ENCODE measurements at places on chromosomes 13 and 19. TPM values are rescaled to one million over a fixed set of nuclear protein-coding genes. Genes with fewer than 3 reads are reported as not detected.

DNA sequence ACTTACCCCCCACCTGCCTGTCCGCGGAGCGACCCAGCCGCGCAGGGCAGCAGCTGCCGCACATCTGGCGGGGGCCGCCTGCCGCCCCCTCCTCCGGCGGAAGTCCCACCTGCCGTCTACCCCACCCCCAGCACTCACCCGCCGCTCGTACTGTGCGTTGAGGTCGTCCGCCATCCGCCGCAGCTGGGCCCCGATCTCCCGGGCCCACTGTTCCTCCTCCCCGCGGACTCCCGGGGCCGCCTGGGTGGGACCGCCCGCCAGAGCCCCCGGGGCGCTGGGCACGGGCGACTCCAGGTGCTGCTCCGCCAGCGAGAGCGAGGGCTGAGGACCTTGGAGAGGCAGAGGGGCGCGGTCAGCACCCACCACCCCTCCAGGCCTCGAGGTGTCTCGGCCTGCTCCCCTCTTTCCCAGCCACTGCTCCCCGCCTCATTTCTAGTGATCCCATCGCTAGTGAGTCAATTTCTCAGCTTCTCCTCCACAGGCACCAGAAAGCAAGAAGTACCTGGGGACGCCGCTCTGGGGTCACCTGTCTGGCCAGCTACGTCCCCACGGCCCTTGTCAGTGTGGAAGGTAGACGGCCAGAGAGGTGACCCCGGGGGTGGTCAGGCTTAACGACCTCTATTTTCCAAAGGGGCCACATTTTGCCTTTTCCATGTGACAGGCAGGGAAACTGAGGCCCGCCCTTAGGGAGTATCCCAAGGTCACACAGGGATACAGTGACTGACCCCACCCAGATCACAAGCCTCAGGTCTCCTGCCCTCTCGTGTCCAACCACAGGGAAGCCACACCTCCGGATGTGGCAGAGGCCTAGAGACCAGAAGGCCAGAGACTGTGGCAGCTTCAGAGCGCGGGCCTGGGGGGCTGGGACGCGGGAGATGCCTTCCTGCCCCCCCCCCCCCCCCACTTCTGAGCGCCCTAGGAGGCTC is 4.3 kb downstream of the BBC3 start:
- peak overlapping the region; percentile 85 for H3K27ac ChIP-seq
- peaks cover 49% of the 10 kb centered on the region for H3K4me1 ChIP-seq
- DNase-seq: peak; percentile 35

- H3K27ac ChIP-seq: no peak overlapping the region
- H3K36me3 ChIP-seq: no peaks in the 10 kb centered on the region
- no peak for DNase-seq
Measured at GRCh38 chr13:110506396-110506795, 55.1 kb downstream of the RAB20 start.

GRCh38 chr13:99819967-99820366 is 151.6 kb downstream of the ZIC5 start:
- no peak overlapping the region for H3K27ac ChIP-seq
- H3K36me3 ChIP-seq: no peaks in the 10 kb centered on the region
- no peaks in the 10 kb centered on the region for H3K27me3 ChIP-seq
- H3K4me3 ChIP-seq: no peak overlapping the region
- H3K4me1 ChIP-seq: peaks cover 11% of the 10 kb centered on the region

DNA sequence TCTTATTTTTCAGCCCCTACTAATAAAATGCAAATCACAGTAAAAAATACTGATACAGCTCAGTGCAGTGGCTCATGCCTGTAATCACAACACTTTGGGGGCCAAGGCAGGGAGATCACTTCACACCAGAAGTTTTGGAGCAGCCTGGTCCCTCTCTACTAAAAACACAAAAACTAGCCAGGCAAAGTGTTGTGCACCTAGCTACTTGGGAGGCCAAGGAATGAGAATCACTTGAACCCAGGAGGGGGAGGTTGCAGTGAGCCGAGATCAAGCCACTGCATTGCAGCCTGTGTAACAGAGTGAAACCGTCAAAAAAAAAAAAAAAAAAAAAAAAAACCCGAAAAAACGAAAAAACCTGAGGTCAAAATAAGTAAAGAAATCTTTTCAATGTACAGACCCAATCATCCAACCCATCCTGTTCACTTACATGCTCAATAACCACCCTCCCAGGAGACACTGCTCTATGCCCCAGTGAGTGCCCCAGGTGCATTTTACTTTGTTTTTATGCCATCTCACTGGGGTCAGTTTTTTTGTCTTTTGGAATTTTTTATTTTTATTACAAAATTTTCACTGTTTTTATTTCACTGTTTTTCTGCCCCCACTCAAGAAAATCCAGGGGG is 107.0 kb downstream of the ZNF486 start:
- no peaks in the 10 kb centered on the region for H3K4me1 ChIP-seq
- H3K27me3 ChIP-seq: no peaks in the 10 kb centered on the region
- no peak overlapping the region for H3K4me3 ChIP-seq
- no peak for DNase-seq
- H3K36me3 ChIP-seq: no peaks in the 10 kb centered on the region
- no peak overlapping the region for H3K27ac ChIP-seq

GRCh38 chr19:38182536-38183210 is 41.3 kb downstream of the DPF1 start:
- H3K27me3 ChIP-seq: no peaks in the 10 kb centered on the region
- DNase-seq: no peak
- H3K4me1 ChIP-seq: no peaks in the 10 kb centered on the region
- no peak overlapping the region for H3K4me3 ChIP-seq
- peaks cover 5% of the 10 kb centered on the region for H3K36me3 ChIP-seq

- H3K4me3 ChIP-seq: no peak overlapping the region
- H3K4me1 ChIP-seq: no peaks in the 10 kb centered on the region
- no peaks in the 10 kb centered on the region for H3K27me3 ChIP-seq
- H3K36me3 ChIP-seq: no peaks in the 10 kb centered on the region
- no peak for DNase-seq
- H3K27ac ChIP-seq: no peak overlapping the region
Measured at GRCh38 chr13:95921485-95921884, 131.7 kb downstream of the UGGT2 start.

Gene FCAR
- total RNA-seq: not detected

DNA sequence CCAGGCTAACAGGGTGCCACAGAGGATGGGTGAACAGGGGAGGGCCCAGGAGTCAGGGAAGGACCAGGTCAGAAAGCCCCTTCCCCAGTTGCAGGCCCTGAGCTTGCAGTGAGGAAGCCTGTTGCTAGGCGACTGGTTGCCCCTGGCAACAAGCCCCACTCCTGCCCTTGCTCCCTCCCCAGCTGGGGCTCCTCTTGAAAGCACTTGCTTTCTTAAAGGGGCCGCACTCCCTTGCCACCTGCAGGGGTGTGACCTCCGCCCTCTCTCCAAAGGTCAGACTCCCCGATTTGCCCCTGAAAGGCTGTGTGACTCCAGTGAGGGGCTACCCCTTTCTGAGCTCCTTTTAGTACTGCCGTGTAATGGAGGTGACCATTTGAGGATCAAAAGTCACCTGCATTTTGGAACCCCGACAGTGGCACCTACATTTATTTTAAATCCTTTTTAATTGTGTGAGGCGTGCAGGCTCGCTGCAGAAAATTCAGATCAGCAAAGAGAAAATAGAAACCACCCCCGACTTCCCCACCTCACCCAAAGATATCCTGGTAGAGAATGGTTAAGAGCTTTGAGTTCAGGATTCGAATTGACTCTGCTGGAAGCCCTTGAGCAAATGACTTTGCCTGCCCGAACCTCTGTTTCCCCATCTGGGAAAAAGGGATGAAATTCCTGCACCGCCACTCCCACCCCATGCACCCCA is 4.8 kb downstream of the FCHO1 start:
- peaks cover 37% of the 10 kb centered on the region for H3K36me3 ChIP-seq
- H3K27me3 ChIP-seq: no peaks in the 10 kb centered on the region
- peaks cover 45% of the 10 kb centered on the region for H3K4me1 ChIP-seq
- no peak overlapping the region for H3K4me3 ChIP-seq
- peak overlapping the region; percentile 14 for H3K27ac ChIP-seq

Gene ZNF564
- total RNA-seq: 16.1 TPM

GRCh38 chr13:32334671-32335070 is 19.4 kb downstream of the BRCA2 start:
- no peak overlapping the region for H3K4me3 ChIP-seq
- no peak for DNase-seq
- H3K27ac ChIP-seq: no peak overlapping the region
- no peaks in the 10 kb centered on the region for H3K4me1 ChIP-seq
- H3K36me3 ChIP-seq: peaks cover 3% of the 10 kb centered on the region

DNA sequence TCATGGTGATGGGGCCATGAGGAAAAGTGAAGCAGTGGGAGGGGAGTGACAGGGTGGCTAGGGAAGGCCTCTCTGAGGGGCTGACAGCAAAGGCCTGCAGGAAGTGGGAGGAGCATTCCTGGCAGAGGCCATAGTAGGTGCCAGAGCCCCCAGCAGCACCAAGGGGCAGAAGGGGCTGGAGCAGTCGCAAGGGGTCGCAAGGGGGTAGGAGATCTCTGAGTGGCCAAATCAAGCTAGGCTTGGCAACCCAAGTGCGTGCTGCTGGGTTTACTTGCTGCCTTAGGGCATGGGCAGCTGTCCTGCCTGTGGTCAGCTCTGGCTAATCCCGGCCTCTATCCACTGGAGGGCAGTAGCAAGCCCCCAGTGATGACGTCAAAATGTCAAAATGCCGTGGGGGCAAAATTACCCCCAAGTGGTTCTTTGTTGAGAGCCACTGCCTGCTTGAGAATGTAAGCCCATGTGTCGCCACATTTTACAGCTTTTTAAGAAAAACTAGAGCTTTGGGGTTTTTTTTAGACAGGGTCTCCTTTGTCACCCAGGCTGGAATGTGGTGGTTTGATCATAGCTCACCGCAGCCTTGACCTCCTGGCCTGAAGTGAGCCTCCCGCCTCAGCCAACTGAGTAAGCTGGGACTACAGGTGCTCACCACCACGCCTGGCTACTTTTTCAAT is 11.8 kb downstream of the CCDC97 start:
- no peaks in the 10 kb centered on the region for H3K27me3 ChIP-seq
- no peak for DNase-seq
- H3K4me1 ChIP-seq: peaks cover 11% of the 10 kb centered on the region
- H3K36me3 ChIP-seq: peaks cover 58% of the 10 kb centered on the region
- H3K4me3 ChIP-seq: no peak overlapping the region

DNA sequence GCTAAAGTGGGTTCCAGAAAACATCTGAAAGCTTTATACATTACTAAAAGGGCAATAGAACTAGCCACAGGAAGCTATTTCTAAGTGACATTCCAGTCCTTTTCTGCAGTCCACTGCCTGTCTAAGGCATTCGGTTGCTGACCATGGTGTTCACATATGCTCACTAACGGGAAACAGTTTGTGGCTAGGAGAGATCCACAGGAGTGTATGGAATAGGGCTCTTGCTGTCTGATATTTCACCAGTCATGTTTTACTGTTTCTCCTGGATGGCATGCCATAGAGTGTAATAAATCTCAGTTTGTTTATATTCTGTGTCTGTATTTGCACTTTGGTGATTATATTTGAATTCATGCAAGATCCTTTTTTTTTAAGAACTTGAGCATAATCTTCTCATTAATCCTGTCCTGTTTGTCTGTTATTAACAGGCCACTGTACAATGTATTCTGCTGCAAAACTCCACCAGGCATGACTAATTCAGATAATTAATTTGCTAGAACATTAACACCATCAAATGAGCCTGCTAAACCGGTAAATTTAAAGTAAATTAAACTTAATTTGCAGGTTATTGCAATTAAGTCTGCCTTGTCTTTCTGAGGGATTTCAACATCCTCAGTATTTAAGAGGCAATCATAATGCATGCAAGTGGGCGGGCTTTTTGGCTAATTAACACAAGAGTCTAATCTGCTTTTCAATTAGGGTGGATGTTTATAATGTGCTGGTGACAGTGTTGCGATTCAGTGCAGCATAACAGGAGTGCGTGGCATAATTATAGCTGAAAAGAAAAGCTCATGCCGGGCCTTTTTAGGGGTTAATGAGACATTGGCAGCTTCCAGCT is 201.3 kb downstream of the POU4F1 start:
- no peaks in the 10 kb centered on the region for H3K36me3 ChIP-seq
- no peaks in the 10 kb centered on the region for H3K4me1 ChIP-seq

DNA sequence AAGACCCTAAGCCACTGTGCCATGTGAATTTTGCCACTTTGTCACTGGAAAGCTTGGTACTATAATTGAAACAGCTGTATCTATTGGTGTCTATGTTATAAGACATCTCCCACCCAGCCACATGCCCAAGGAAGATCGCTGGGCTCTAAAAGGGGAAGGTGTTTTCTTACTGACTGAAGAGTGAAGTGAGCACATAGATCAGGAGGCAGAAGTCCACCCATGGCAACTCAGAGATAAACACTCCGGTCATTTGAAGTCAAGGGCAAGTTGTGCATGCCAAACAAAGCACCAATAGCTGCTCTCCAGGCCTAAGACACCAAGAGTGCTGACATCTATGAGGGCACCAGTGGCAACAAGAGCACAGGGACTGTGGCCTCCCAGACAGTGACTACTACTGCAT is 153.8 kb downstream of the KCTD12 start:
- no peaks in the 10 kb centered on the region for H3K36me3 ChIP-seq
- H3K4me3 ChIP-seq: no peak overlapping the region
- no peaks in the 10 kb centered on the region for H3K27me3 ChIP-seq
- H3K4me1 ChIP-seq: no peaks in the 10 kb centered on the region
- DNase-seq: no peak

DNA sequence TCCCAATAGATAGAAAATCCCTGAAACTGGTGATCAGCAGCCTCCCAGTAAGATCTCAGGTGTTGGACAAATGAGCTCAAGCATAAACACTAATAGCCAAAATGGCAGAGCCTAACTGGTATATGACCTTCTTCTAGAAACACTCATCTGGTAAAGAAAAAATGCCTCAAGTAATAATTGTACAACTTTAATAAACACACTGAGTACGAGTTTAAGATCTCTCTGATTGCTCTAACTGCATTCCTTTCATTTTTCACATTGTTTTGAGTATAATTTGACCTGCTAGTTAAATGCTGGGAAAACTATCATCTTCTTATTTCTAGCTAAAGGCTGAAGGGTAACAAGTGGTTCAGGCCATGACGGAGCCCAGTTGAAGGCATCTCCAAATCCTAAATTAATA is 2009.5 kb upstream of the PCDH20 start:
- H3K27ac ChIP-seq: no peak overlapping the region
- H3K4me3 ChIP-seq: no peak overlapping the region
- H3K27me3 ChIP-seq: no peaks in the 10 kb centered on the region
- no peaks in the 10 kb centered on the region for H3K36me3 ChIP-seq
- DNase-seq: no peak

Gene ADGRE2
- total RNA-seq: 2.1 TPM

GRCh38 chr13:67643516-67644055 is 413.4 kb upstream of the PCDH9 start:
- H3K27me3 ChIP-seq: no peaks in the 10 kb centered on the region
- no peaks in the 10 kb centered on the region for H3K4me1 ChIP-seq
- H3K27ac ChIP-seq: no peak overlapping the region
- H3K36me3 ChIP-seq: no peaks in the 10 kb centered on the region

DNA sequence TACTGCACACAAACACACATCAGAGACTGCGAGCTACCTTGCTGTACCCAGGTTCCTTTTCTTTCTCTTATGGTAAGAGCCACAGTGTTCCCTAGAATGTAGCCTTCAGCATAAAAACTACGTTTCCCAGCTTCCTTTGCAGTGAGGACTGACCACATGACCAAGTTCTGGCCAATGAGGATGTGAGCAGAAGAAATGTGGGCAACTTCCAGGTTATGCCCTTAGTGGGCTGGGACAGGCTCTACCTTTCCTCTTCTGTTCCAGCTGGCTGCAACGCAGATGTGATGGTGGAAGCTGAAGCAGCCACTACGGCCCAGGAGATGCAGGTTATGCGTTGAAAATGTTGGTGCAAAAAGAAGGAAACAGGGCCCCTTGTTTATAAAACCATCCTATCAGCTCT is 27.5 kb downstream of the VRK3 start:
- no peaks in the 10 kb centered on the region for H3K4me1 ChIP-seq
- no peaks in the 10 kb centered on the region for H3K27me3 ChIP-seq
- H3K27ac ChIP-seq: no peak overlapping the region

Gene ZNF536
- total RNA-seq: 0.57 TPM

- no peak for DNase-seq
- no peaks in the 10 kb centered on the region for H3K4me1 ChIP-seq
- no peak overlapping the region for H3K4me3 ChIP-seq
- H3K36me3 ChIP-seq: no peaks in the 10 kb centered on the region
- H3K27me3 ChIP-seq: no peaks in the 10 kb centered on the region
- no peak overlapping the region for H3K27ac ChIP-seq
Measured at GRCh38 chr13:40350283-40350992, 316.0 kb downstream of the FOXO1 start.

Data from CD4-positive, CD25-positive, alpha-beta regulatory T cell (primary cell).